ENCODE measurements at places on chromosomes 13 and 19.

GRCh38 chr19:13318190-13318589, 168.0 kb downstream of the IER2 start:
- no peak for DNase-seq

DNA sequence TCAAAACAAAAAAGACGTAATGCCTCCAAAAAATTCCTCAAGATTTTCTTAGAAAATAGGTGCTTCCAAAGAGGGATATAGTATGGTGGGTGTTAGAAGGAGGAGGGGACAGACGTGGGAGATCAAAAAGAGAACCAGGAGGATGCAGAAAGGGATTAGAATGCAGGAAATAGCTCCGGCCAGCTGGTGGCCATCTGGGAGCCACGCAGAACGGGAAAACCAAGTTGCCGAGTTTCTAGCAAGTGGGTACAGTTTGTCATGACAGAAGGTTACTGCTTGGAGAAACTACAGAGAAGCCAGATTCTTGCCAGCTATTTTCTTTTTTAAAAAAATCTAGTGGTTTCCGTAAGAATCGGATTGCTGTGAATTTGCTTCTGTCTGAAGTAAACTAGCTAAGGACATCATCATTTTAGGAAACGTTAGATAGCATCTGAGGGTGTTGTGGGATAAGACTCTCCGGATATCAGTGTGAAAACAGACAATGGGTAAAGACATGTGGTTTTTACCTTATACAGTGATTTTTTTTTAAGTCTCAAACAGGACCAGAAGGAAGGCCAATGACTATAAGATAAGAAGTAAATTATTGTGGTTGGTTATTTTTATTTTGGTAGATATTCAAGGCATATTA, 104.9 kb downstream of the HSPH1 start:
- DNase-seq, result no peak

DNA sequence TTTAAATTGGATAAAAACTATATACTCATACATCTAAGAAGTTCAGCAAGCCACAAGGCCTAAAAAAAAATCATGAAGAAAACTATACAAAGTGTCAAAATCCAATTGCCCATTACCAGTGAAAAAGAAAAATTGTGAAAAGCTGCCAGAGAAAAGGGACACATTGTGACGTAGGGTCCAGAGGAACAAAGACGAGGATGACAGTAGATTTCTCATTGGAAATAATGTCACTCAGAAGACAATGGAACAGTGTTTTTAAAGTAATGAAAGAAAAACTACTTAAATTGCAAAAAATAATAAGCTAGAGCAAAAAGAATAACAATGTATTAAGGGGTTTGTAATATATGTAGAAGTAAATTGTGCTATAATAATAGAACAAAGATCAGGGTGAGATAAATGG, 195.2 kb downstream of the EFNB2 start:
- DNase-seq, result no peak

- no peak for DNase-seq
These were observed 66.1 kb upstream of the C1QTNF9 start for GRCh38 chr13:24243302-24243701.

GRCh38 chr13:33078263-33078662, 62.0 kb downstream of the KL start:
- no peak for DNase-seq

DNA sequence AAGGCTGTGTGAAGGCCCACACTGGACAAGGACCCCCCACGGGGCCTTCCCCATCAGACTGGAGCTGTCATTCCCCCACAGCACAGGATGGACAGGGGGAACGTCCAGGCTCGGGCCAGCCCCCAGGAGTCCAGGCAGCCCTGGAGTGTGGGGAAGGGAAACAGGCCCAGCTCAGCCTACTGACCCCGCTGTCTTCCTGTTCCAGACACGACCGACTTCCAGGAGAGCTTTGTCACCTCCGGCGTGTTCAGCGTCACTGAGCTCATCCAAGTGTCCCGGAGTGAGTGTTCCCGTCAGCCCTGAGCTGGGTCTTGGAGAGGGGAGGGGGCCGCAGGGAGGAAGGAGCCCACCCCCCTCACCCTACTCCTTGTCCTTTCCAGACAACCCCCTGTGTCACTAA, 47.0 kb downstream of the SMIM24 start:
- DNase-seq, result no peak

- no peak for DNase-seq
These were observed 311.3 kb downstream of the FGF14 start for GRCh38 chr13:102090532-102090931.

GRCh38 chr13:93416736-93417355, 190.2 kb downstream of the GPC6 start:
- no peak for DNase-seq

- DNase-seq, result no peak
These were observed 20.9 kb downstream of the COG6 start for GRCh38 chr13:39676315-39676876.

- DNase-seq, result no peak
These were observed 313.8 kb upstream of the NBEA start for GRCh38 chr13:34628209-34628682.
